ENCODE measurements at places on chromosomes 11 and 22. TPM values are rescaled to one million over a fixed set of nuclear protein-coding genes. Genes with fewer than 3 reads are reported as not detected.
A peak's percentile ranks its signal among the peaks of the same experiment; 100 is the strongest.

The NXPE2 gene
- not detected for total RNA-seq

The DDIAS gene
- 1.7 TPM for total RNA-seq

The SAA4 gene
- not detected for total RNA-seq

The KCNJ11 gene
- total RNA-seq, result 2.0 TPM

The CCDC81 gene
- 0.84 TPM for total RNA-seq

The PGGHG gene
- 159 TPM for total RNA-seq

- no peaks in the 10 kb centered on the region for H3K27me3 ChIP-seq
- no peak overlapping the region for H3K27ac ChIP-seq
- peak; percentile 80 for DNase-seq
- no peak overlapping the region for H3K4me3 ChIP-seq
- H3K36me3 ChIP-seq, result no peaks in the 10 kb centered on the region
Measured at GRCh38 chr11:63572026-63572688, 9.0 kb upstream of the PLAAT2 start.

GRCh38 chr11:87304412-87304811, 266.7 kb downstream of the TMEM135 start:
- H3K4me3 ChIP-seq, result no peak overlapping the region
- H3K27me3 ChIP-seq, result no peaks in the 10 kb centered on the region
- H3K36me3 ChIP-seq, result peaks cover 2% of the 10 kb centered on the region
- H3K27ac ChIP-seq, result no peak overlapping the region
- H3K4me1 ChIP-seq, result no peaks in the 10 kb centered on the region

GRCh38 chr11:71206186-71206585, 46.2 kb downstream of the SHANK2 start:
- H3K4me3 ChIP-seq, result no peak overlapping the region
- no peak for DNase-seq
- no peak overlapping the region for H3K27ac ChIP-seq
- H3K4me1 ChIP-seq, result no peaks in the 10 kb centered on the region
- H3K27me3 ChIP-seq, result no peaks in the 10 kb centered on the region

GRCh38 chr11:72630104-72630852, 43.9 kb downstream of the PDE2A start:
- peaks cover 6% of the 10 kb centered on the region for H3K27me3 ChIP-seq
- H3K4me1 ChIP-seq, result no peaks in the 10 kb centered on the region
- H3K36me3 ChIP-seq, result no peaks in the 10 kb centered on the region
- no peak overlapping the region for H3K27ac ChIP-seq

GRCh38 chr11:3916962-3917361, 61.5 kb downstream of the STIM1 start:
- H3K36me3 ChIP-seq, result peaks cover 3% of the 10 kb centered on the region
- H3K4me1 ChIP-seq, result peaks cover 50% of the 10 kb centered on the region
- H3K4me3 ChIP-seq, result no peak overlapping the region
- no peaks in the 10 kb centered on the region for H3K27me3 ChIP-seq
- no peak for DNase-seq

DNA sequence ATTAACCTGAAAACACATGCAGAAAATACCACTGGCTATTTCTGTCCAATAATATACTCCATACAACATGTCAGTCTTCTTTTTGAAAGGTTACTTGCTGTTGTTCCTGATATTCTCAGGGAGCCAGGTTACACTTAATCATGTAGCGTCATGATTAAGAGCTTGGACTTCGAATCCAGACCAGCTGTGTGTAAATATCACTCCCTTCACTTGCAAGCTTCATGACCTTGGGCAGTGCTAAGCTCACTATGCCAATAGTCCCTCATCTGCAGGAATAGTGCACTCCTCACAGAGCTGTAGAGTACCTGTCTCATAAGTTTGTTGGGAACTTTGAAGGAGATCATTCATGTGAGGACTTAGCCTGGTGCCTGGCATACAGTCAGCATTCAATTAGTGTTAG, 1.9 kb downstream of the HTR3B start:
- no peak overlapping the region for H3K27ac ChIP-seq
- H3K4me3 ChIP-seq, result no peak overlapping the region
- no peak for DNase-seq
- no peaks in the 10 kb centered on the region for H3K4me1 ChIP-seq
- no peaks in the 10 kb centered on the region for H3K36me3 ChIP-seq

DNA sequence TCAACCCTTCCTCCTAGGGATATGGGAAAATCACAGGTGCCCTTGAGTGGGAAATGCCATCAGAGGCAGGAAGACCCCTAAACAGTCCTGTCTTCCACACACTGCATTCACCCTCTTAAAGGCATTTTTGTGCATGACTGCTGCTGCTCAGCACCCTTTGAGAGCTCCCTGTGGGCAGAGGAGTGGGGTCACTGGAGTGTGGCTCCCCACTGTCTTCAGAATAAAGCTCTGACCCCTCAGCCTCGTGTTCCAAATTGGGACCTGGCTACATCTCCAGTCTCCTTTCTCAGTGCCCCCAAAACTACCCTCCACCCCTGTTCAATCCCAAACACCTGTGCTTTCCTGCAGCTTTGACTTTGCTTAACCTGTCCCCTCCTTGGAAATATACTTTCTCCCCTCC, 46.6 kb downstream of the CHRDL2 start:
- peaks cover 34% of the 10 kb centered on the region for H3K27me3 ChIP-seq
- DNase-seq, result no peak
- H3K36me3 ChIP-seq, result no peaks in the 10 kb centered on the region
- H3K27ac ChIP-seq, result no peak overlapping the region
- no peak overlapping the region for H3K4me3 ChIP-seq

DNA sequence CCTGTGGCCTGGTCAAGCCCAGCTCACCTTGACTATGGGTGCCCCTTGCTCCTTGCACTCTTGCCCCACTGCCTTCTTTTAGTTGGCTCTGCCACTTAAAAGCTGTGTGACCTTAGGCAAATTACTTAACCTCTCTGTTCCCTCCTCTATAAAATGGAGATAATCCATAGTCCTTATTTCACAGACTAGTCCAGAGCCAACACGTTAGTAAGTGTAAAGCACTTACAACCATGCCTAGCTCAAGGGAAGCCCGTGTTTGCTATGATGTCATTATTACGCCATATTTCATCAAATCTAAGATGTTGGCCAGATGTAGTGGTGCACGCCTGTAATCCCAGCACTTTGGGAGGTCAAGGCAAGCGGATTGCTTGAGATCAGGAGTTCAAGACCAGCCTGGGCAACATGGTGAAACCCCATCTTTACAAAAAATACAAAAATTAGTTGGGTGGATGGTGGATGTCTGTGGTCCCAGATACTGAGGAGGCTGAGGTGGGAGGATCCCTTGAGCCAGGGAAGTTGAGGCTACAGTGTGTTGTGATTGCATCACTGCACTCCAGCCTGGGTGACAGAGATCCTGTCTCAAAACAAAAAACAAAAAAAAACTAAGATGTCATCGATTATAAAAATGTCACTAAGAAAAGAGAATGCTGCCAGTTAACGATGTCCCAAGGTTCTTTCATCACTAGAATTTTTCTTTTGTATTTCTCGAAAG, 2.3 kb upstream of the CCDC88B start:
- no peak overlapping the region for H3K27ac ChIP-seq
- no peaks in the 10 kb centered on the region for H3K36me3 ChIP-seq
- DNase-seq, result no peak
- peaks cover 38% of the 10 kb centered on the region for H3K4me1 ChIP-seq

- DNase-seq, result no peak
- no peak overlapping the region for H3K27ac ChIP-seq
- H3K36me3 ChIP-seq, result no peaks in the 10 kb centered on the region
- no peak overlapping the region for H3K4me3 ChIP-seq
Measured at GRCh38 chr11:90453525-90453924, 230.7 kb upstream of the CHORDC1 start.

DNA sequence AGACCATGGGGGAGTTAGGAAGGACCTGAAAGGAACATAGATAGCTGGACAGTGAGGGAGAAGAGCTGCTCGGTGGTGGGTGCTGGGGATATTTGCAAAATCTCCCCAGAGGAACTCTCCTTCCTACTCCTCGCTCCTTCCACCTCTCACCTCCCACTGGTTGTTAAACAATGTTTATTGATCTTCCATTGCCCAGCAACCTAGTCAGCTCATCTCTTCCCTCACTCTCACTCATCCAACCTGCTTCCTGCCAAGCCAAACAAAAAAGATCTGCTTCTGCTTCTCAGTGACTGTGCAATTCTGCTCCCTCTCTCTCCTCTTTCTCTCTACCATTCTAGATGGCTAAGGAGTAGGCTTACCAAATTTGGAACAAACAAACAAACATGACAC, 115.0 kb downstream of the SLC1A2 start:
- no peak overlapping the region for H3K27ac ChIP-seq
- no peaks in the 10 kb centered on the region for H3K36me3 ChIP-seq
- DNase-seq, result no peak
- H3K27me3 ChIP-seq, result no peaks in the 10 kb centered on the region
- H3K4me1 ChIP-seq, result peaks cover 9% of the 10 kb centered on the region

GRCh38 chr11:12994476-12994875, 14.6 kb upstream of the RASSF10 start:
- H3K4me3 ChIP-seq, result no peak overlapping the region
- no peaks in the 10 kb centered on the region for H3K4me1 ChIP-seq
- H3K27me3 ChIP-seq, result no peaks in the 10 kb centered on the region

GRCh38 chr22:43740587-43741270, 71.4 kb downstream of the EFCAB6 start:
- no peaks in the 10 kb centered on the region for H3K36me3 ChIP-seq
- no peaks in the 10 kb centered on the region for H3K4me1 ChIP-seq
- H3K4me3 ChIP-seq, result no peak overlapping the region
- peaks cover 11% of the 10 kb centered on the region for H3K27me3 ChIP-seq
- no peak for DNase-seq

DNA sequence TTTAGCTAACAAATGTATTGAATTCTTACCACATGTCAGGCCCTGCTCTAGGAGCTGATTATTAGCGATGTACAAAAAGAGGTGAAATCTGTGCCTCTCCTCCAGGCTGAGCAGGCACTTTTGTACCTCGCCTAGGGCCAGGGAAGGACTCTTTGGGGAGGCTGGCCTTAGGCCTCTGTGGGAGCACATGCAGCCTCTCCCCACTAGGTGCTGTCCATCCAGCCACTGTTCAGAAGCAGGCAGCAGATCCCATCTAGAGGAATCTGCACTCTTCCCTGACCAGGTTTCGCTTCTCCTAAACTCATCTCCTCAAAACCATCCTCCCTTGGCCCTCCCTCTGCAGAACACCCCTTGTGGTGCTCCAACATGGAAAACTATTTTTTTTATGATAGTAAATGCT, 51.9 kb upstream of the WT1 start:
- H3K4me1 ChIP-seq, result no peaks in the 10 kb centered on the region
- DNase-seq, result peak; percentile 5
- H3K4me3 ChIP-seq, result no peak overlapping the region
- no peaks in the 10 kb centered on the region for H3K27me3 ChIP-seq

GRCh38 chr22:48239461-48240147, 1477.2 kb downstream of the TBC1D22A start:
- H3K27ac ChIP-seq, result no peak overlapping the region
- no peaks in the 10 kb centered on the region for H3K36me3 ChIP-seq
- DNase-seq, result no peak
- H3K4me1 ChIP-seq, result peaks cover 15% of the 10 kb centered on the region
- no peaks in the 10 kb centered on the region for H3K27me3 ChIP-seq

Data from B cell (primary cell).